Activated naive CD8-positive, alpha-beta T cell treated with anti-CD3 and anti-CD28 coated beads for 36 hours (primary cell): ENCODE measurements at places on chromosomes 3 and 15.

- DNase-seq: no peak
Measured at GRCh38 chr3:71891483-71891882, 106.5 kb upstream of the PROK2 start.

DNA sequence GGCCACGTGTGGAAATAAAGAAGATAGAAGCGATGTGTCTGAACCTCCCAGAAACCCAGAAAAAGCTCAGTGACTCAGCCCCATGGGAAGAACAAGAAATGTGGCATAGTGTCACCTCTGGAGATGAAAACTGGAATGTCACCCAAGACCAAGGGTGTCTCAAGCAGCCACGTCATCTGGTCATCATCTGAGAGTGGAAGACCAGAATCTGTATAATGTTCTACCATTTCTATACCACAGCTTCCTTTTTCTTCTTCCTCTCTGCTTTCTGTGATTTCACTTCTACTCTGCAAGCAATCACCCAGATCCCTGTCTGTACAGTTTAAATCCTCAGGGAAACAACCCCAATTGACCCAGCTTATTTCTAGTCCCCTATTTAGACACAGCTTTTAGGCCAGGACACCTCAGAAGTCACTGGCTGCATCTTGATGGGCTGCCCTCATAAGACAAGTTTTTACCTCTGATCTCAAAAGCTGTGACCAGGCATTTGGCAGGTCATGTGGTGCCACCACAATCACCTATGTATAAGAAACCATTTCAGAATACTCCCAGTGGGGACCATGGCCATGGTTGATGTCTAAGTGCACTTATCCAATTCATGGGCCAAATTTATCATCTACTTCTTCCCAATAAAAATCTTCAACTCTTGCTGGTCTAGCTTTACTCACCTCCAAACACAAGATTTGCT, 278.5 kb upstream of the UMPS start:
- DNase-seq: no peak

- no peak for DNase-seq
Measured at GRCh38 chr3:51679777-51680176, 8.7 kb downstream of the TEX264 start.

DNA sequence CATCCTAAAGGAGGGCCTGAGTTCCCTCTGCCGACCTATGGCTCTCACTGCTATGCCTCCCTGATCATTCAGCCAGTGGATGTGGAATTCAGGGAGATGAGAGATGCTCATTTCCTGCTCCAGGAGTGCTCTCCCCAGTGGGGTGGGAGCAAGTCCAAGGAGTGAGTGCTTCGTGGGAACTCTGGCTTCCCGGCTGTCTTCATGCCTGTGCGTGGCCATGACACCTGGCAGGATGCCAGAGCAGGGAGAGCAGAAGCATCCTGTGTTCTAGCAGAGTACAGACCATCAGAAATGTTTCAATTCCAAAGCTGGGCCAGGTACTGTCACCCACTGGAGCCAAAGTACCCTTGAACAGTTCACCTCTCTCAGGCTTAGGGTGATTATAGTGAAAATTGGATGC, 45.1 kb downstream of the APH1B start:
- no peak for DNase-seq

- DNase-seq: no peak
Measured at GRCh38 chr3:99128725-99129505, 227.4 kb upstream of the DCBLD2 start.

GRCh38 chr15:86489981-86490380, 410.3 kb downstream of the AGBL1 start:
- DNase-seq: no peak

GRCh38 chr3:55565521-55565920, 78.4 kb upstream of the WNT5A start:
- DNase-seq: no peak

DNA sequence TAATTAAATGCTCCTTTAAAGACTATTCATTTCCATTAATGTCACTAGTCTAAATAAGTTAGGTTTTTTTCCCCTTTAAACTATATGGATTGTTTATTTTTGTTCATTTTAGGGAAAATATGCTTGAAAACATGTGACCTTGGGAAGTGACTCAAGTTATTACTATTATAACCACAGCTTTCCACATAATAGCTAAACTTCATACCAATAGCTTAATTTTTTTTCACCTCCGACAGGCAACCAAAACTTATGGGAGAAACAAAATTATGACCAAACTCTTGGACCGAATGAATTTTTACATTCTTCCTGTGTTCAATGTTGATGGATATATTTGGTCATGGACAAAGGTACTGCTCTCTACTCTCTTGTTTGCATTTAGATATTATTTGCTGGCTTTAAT, 16.2 kb downstream of the CPA3 start:
- DNase-seq: no peak

- DNase-seq: peak; percentile 70
Measured at GRCh38 chr3:30751610-30752299, 142.7 kb downstream of the GADL1 start.

DNA sequence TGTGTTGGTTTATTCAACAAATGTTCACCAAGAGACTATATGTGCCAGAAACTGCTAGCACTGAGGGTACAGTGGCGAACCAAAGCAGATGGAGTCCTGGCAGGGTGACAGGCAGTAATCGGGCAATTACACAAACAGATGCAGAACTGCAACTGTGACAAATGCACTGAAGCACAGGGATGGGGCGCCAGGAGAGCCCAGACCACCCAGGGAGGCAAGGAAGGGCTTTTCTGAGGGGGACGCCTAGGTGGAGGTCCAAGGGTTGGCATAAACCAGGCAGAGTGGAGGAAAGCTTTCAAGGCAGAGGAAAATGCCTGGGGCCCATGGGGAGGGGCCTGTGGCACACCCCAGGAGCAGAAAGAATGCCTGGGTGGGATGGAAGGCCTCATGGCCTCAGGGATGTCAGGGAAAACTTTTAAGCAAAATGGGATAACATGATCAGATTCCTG, 5.5 kb downstream of the DIS3L start:
- no peak for DNase-seq

GRCh38 chr3:160401291-160402095, 2.0 kb downstream of the SMC4 start:
- DNase-seq: no peak

- DNase-seq: no peak
Measured at GRCh38 chr15:79310612-79310984, 314 bp upstream of the TMED3 start.

- DNase-seq: no peak
Measured at GRCh38 chr15:31228980-31229826, 97.4 kb upstream of the KLF13 start.

DNA sequence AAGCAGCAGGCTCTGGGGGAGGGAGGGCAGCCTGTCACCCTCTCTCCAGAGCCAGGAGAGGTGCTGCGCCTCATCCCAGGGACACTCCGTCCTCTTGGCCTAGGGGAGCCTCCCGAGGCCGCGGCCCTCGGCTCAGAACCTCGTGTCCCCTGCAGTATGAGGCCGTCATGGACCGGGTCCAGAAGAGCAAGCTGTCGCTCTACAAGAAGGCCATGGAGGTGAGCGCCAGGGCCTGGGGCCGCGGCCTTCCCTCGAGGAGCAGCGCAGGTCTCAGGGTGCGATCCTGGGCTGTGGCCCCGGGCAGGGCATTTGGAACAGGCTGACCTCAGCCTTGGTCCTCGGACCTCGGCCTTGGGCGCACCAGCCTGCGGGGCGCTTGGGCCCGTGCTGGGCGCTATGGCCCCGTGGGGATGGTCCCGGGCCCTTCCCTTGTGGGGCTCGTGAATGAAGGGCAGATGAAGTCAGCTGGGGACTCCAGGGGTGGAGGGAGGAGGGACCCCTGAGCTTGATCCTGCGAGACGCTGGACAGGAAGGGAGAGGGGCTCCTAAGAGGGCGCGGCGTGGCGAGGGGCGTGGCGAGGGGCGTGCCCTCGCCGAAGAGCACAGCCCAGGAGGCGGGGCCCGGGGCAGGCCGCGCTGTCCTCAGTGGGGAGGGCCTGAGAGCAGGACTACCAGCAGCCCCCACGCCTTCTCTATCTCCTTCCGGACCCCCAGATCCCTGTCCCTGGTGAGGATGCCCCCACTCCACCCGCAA, 32.9 kb downstream of the PSTPIP1 start:
- DNase-seq: no peak

DNA sequence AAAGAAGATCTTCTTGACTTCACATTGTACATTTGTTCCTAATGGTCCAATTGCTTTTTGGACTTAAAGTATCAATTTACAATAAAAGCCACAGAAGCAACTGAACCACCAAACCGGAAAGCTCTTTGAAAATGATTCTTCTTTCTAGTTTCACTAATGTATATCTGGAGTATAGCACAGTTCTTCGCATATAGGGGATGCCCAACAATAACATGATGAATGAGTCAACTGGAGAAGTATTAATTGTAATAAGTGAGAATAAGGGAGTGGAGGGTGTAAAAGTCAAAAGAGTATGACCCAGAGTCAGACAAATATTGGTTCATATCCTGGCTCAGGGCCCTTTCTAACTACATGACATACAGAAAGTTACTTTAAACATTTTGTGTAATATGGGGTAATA, 425.2 kb downstream of the ZBTB20 start:
- no peak for DNase-seq

GRCh38 chr3:58713715-58714401, 47.3 kb upstream of the FAM3D start:
- DNase-seq: no peak
